ENCODE measurements at places on chromosomes 2 and 18.

DNA sequence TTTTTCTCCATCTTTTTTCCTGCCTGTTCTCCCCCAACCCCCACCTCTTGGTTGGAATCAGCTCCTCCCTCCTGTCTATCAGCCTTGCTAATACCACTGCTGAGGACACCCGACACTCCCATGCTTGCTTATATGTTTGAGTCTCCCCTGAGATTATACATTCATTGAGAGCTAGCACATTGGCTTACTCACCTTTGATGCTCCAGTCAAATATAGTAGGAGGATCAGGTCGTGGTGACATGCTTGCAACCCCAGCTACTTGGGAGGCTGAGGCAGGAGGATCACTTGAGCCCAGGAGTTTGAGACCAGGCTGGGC, 91.5 kb upstream of the CCBE1 start:
- DNase-seq = no peak

- DNase-seq = no peak
These were observed 190.4 kb downstream of the RIT2 start for GRCh38 chr18:42925036-42925435.

DNA sequence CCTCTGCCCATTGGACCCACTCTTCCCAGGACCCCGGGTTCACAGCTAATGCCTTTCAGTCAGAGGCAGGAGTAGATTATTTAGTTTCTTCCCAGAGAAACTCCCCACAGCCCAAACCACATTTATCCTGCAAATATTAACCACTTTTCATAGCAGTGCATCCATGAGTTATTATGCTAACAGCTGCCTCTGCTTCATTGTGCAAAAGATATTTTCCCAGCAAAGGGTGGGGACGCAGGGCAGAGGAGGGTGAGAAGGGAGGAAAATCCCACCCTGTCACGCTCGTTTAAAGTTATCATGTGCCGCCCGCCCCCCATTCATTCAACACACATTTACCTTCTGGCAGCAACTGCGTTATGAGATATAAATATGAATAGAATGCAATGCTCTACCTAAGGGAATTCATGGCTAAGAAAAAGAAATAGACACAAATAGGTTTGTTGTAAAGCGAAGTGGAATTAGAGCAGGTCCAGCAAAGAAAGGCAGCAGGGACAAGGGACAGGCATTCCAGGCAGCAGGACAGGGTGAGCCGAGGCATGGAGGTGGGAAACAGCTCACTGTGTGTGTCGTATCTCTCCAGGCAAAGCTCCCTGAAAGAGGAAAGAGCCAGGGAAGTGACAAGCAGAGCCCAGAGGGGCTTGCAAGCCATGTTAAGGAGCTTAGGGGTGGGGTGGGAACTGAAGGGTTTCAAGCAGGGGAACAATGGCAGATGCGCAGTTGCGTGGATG, 46.3 kb upstream of the LTBP1 start:
- no peak for DNase-seq

- no peak for DNase-seq
These were observed 50.7 kb upstream of the OTX1 start for GRCh38 chr2:62999905-63000304.

DNA sequence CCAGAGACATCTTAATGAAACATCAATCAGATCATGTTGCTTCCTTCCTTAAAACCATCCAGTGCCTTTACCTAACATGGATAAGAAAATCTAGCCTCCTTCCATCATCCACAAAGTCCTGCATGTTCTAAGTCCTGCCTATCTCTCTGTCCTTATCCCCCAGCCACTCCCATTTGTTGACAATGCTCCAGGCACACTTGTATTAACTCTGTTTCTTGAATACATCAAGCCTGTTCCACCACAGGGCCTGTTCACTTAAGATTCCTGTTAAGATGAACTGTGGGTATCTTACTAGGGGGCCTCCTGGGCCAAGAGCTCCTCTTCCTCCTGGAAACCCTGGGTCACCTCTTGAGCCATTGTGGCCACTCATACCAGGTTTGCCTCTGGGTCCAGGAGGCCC, 45.7 kb downstream of the COL4A4 start:
- DNase-seq = no peak

DNA sequence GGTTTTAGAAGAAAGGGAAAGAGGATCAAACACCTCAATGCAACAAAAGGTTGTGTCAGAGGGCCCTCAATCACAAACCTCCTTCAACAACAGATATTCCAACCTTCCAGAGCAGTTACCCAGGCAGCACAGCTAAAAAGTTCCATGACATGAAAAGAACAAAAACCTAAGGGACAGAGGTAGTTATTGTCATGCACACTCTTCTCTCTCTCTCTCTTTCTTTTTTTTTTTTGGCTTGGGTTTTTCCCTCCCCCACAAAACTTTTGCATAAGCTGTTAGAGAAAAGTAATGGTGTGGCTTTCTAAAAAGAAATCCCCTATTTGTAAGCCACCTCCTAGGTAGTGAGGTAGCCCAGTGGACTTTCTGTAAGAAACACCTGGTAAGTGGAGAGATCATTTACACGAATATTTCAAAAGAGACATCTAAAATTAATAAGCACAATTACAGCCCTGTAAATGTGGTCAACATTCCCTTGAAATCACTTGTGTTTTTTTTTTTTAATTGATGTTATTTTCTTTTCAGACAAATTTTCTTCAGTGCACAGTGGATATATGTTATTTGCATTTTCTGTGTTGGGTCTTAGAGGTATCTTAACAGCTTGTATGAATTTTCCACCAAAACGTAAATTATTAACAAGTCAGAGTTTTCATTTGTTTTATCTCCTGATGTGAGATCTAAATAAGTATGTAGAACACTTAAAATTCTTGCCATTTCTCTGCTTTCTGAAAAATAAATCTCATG, 48.4 kb downstream of the ZEB2 start:
- DNase-seq = no peak

- no peak for DNase-seq
These were observed 15.4 kb upstream of the XDH start for GRCh38 chr2:31429759-31430438.

- DNase-seq = peak; percentile 28
These were observed 192.6 kb upstream of the MYT1L start for GRCh38 chr2:2523461-2524347.

DNA sequence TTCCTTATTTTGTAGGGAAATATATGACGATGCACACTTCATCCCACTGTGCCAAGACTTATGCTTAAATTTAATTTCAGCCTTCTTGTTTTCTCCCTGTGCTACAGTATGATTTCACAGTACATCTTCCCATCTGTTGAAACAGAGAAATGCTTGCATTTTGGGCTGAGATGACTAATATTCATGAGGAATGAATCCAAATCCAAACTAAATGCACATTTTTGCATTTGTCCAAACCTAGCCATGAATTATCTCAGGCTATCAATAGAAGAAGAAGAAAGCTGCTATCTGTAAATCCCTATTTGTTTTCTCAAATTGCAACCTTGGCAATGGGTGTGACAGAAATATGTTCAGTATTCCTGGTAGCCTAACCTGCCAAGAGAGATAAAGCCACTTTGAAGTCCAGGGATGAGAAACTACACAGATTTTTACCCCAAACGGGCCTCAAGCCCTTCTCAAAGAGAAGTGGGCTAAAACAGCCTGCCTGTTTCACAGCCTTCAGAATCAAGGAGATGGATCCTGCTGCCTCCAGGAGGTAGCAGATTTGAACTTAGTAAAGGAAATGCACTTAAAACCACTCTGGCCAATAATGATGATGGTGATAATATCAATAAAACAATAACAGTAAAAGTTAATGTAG, 306.9 kb upstream of the NT5C1B start:
- DNase-seq = no peak

DNA sequence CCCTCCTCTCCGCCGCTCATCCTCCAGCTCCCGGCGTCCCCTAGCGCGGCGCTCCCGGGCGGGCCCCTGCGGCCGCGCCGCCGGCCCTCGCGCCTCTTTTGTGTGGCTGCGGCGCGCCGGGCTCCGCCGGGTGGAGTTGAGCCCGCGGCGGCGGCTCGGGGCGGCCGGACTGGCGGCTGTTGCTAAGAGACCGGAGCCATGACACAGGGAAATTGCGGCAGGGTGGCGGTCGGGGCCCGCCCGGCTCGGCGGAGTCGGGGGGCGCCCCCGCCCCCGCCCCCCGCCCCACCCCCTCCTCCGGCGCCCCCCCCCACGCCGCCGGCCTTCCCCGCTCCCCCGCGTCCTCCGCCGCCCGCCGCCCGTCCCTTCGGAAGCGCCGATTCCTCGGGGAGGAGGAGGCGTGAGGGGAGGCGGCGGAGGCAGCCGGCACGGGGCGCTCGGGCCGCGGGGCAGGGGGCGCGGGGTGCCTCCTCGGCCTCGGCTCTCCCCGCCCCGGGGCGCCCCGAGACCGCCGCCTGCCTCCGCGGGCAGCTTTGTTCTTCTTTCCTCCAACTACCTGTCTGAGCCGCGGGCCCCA, at the start of gene TMEM200C:
TSS of gene TMEM200C (minus strand) at position 224 of the 577 bp plus-strand sequence. CDS start 3,459 bp downstream, outside the sequence.
- DNase-seq = peak; percentile 77

GRCh38 chr2:204505946-204506345, 39.3 kb upstream of the PARD3B start:
- DNase-seq = no peak

DNA sequence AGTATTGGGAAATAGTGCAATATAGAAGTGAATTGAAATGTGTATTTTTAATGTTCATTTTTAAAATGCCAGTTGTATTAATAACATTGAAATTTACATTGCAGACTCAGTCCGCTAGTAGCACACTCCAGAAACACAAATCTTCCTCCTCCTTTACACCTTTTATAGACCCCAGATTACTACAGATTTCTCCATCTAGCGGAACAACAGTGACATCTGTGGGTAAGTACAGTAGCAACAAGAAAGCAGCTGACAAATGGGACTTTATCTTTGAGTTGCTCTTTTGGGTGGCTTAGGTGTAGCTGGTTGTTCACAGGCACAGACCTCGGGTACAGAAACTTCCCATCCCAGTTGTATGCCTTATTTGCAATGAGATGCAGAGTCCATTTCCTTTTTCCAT, 118.2 kb upstream of the IL1R2 start:
- no peak for DNase-seq

DNA sequence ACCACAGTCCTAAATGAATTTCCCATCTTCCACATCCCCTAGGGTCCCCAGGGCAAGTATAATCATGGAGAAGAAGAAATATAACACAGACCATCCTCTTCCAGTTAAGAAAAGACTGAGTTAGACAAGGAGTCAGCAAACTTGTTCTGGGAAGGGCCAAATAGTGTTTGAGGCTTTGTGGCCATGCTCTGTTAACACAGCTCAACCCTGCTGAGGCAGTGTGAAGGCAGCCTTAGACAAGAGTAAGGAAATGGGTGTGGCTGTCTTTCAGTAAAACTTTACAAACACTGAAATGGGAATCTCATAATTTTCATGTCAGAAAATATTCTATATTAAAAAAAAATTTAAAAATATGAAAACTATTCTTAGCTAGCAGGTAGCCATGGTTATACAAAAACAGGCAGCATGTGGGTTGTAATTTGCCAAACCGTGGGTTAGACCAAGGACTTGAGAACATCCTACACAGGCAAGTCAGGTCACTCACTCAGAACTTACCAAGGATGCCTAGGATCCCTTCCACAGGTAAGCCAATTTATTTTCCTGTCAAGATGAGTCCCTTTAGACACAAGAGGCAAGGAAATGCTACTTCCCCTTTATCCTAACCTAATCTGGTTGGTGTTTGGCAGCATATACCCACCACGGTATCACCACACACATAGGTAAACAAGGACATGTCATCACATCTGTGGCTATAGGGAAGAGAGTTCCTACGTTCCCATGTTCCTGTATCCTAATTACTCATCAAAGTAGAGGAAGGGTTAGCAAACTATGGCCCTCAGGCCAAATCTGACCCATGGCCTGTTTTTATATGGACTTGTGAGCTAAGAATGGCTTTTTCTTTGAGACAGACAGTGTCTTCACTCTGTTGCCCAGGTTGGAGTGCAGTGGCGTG, 31.9 kb downstream of the C2orf74 start:
- DNase-seq = no peak

DNA sequence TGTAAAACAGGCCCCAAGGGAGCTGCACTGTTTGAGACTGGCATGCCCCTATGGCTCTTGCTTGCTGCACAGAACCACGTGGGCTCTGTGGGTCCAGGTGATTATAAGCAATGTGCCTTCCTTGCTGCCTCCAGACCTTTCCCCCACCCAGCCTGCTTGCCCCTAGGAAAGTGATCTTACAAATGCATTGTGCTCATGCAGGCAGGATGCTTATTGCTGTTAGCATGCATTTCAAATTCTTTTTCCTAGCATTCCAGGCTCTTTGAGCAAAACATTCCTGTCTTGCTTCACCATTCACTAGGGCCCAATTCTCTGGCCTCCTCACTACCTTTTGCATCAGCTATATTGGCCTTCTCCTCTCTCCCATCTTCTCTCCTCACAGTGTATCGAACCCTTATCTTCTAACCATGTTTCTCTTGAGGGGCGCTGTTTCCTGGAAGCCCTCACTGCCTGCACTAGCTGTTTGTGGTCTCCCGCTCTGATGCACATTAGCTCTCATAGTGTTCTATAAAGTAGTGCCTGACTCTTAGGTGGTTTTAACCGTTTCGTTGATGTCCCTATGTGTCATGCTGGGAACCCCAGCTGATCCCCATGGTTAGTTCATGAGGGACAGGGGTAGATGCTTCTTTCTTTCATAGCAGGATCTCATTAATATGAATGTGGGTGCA, 152.9 kb upstream of the EPAS1 start:
- no peak for DNase-seq

- DNase-seq = no peak
These were observed 21.9 kb downstream of the TMEM237 start for GRCh38 chr2:201621293-201621999.

- no peak for DNase-seq
These were observed 159.1 kb downstream of the ALK start for GRCh38 chr2:29762239-29762638.
